ENCODE measurements at places on chromosomes 4 and X.

DNA sequence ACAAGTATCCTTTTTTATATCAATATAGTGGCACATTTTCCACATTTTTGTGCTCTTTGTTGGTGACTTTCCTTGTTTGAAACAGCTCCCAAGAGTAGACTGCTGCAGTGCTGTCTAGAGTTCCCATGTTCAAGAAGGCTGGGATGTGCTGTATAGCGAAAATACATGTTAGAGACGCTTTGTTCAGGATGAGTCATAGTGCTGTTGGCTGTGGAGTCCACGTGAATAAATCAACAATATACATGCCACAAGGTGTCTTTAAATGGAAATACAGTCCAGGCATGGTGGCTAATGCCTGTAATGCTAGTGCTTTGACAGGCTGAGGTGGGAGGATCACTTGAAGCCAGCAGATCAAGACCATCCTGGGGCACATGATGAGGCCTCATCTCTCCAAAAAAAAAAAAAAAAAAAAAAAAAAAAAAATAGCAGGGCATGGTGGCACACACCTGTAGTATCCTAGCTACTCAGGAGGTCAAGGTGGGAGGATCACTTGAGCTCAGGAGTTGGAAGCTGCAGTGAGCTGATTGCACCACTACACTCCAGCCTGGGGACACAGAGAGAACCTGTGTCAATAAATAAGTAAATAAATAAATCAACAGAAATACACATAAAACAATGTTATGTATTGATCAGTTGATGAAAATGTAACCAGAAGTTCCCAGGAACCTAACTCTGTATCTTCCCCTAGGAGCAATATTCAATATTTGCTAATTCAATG is 256.8 kb upstream of the STS start:
- DNase-seq, result no peak

DNA sequence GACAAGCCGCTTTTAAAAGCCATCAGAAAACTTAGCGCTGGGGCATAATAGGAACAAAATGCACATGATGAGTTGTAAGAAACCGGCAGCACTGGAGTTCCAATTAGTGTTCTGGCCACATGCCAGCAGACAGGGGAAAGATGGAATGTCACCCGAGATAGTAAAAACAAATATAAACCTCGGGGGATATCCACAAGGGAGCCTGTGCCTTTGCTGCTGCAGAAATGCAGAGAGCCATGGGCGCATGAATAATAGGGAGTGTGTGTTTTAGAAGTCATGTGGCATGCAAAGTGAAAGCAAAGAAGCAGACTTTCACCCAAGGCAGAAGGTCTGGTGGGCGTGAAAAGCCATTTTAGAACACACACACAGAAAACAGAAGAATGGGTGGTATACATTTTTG is 19.1 kb downstream of the GPRASP3 start:
- DNase-seq, result no peak

GRCh38 chrX:150693725-150694574 is 754 bp downstream of the MTMR1 start:
- peak; percentile 67 for DNase-seq

- no peak for DNase-seq
These were observed 76.9 kb upstream of the KLF3 start for GRCh38 chr4:38587106-38587505.

GRCh38 chrX:123487236-123487635 is 245.6 kb downstream of the THOC2 start:
- DNase-seq, result no peak

DNA sequence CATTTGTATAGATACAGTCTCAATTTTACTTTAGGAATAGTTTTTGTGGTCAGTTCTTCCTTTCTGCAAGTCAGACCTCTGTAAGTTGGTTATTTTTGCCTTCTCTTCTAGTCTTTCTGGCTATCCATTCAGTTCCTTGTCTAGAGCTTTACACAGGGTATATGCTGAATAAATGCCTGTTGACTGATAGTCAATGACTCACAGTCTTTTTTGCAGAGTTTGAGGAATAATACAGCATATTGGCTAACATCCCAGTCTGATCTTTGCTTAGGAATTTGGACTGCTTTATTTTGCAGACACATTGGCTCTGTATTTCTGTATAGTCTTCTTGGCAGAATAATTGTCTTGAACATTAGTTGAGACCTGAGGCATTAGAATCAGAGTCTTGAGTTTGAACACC is 132.4 kb downstream of the MAGEC1 start:
- no peak for DNase-seq

DNA sequence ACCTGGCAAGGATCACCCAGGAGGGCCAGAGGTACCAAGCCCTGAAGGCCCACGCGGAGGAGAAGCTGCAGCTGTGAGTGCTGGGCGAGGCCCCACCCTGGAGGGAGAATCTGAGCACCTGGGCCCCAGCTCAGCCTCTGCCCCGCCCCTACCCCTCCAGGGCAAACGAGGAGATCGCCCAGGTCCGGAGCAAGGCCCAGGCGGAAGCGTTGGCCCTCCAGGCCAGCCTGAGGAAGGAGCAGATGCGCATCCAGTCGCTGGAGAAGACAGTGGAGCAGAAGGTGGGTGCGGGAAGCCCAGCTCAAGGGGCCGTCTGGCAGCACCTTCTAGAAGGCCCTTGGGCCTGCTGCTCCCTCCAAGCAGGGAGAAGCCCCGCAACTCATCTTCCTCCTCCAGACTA is 23.2 kb downstream of the TACC3 start:
- no peak for DNase-seq

DNA sequence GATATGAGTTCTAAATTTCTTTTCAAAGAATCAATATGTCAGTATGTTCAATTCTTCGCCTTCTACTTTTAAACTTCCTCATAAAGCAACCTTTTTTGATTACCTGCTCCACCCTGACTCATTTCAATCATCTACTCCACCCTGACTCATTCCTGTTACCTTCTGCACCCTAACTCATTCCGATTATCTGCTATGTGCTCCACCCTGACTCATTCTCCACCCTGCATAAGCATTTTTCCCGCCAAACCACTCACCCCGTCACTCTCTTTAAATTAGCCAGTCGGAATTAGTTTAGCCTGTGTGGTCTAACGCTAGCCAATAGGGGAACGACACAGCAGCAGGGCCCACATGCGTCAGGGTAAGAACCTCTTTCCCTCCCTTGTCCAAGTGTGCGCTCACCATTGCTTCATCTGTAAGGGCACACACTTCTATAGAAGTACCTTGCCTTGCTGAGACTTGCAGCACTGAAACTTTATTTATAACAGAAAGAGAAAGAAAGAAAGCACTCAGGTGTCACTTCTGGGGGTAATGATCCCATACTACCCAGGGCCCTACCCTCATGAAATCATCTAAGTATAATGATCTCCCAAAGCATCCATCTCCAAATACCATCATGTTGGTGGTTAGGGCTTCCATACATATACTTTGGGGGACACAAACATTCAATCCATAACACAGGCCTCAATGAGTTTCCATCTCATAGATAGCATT is 875.2 kb downstream of the RAPGEF2 start:
- no peak for DNase-seq

DNA sequence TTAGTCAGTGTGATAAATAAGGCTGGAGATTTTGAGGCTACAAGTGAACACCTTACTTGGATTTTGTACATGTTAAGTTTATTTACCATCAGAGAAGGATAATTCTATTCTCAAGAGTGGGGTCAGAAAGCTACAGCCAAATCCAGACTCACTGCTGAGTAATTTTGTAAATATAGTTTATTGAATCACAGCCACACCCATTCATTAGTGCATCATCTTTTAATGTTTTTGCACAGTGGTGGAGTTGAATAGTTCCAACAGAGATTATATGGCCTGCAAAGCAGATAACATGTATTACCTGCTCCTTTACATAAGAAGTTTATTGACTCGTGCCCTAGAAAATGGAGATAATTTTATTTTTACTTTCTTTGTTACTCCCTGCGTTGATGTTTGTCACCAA is 60.4 kb downstream of the PCDH18 start:
- no peak for DNase-seq

DNA sequence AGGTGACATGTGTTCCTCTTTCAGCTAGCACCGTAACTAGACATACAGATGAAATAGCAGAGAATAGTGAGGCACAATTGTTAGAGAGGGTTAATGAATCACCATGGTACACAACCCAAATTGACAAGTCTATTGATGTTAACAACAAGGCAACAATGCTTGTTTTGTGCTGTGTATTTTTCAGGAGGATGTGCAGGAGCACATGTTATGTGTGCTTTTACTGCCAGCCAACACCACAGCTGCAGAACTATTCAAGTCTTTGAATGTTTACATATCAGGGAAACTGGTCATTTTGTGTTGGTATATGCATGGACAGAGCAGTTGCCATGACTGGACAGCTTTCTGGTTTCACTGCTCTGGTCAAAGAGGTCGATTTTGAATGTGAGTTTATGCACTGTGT is 32.8 kb downstream of the STBD1 start:
- DNase-seq, result peak; percentile 29

Measured in MV-4-11 (cell line).